ENCODE measurements at places on chromosomes 7 and 10. TPM values are rescaled to one million over a fixed set of nuclear protein-coding genes. Genes with fewer than 3 reads are reported as not detected.
A peak's percentile ranks its signal among the peaks of the same experiment; 100 is the strongest.

The PNLIPRP3 gene
- total RNA-seq = not detected

GRCh38 chr10:91694170-91694794 is 61.4 kb upstream of the PPP1R3C start:
- no peaks in the 10 kb centered on the region for H3K27me3 ChIP-seq
- no peaks in the 10 kb centered on the region for H3K36me3 ChIP-seq
- H3K27ac ChIP-seq = no peak overlapping the region
- no peak overlapping the region for H3K4me3 ChIP-seq
- peak; percentile 50 for DNase-seq

The KCNMA1 gene
- total RNA-seq = 284 TPM

DNA sequence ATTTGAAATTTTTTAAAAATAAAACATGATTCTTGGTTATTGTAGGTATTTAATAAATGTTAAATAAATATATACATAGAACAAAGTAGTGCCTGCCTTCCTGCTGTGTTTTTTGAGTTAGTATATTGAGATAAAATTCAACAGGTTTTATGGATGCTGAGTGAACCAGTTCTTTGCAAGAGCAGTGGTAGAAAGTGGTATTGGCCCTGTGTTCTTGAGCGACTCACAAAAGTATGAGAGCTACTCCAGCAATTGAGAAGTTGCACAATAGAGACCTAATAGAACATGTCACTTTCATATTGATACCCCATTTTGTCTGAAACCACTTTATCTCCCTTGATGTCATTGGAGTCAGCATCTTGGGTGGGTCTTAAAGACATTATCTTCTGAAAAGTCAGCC is 32.6 kb upstream of the GJD4 start:
- no peaks in the 10 kb centered on the region for H3K27me3 ChIP-seq
- no peak overlapping the region for H3K27ac ChIP-seq
- peaks cover 58% of the 10 kb centered on the region for H3K36me3 ChIP-seq
- no peaks in the 10 kb centered on the region for H3K4me1 ChIP-seq

GRCh38 chr7:135147899-135148721 is at the start of gene TMEM140:
Gene TMEM140 (plus strand): TSS chr7:135148072. CDS start chr7:135164442, 16,370 bp downstream.
- H3K36me3 ChIP-seq = peaks cover 10% of the 10 kb centered on the region
- H3K4me3 ChIP-seq = peak within 1 kb of the TSS; percentile 67
- peaks cover 33% of the 10 kb centered on the region for H3K4me1 ChIP-seq
- DNase-seq = no peak

- H3K4me1 ChIP-seq = no peaks in the 10 kb centered on the region
- no peaks in the 10 kb centered on the region for H3K36me3 ChIP-seq
- no peaks in the 10 kb centered on the region for H3K27me3 ChIP-seq
- H3K27ac ChIP-seq = no peak overlapping the region
Measured at GRCh38 chr10:28915989-28916588, 238.8 kb downstream of the BAMBI start.

DNA sequence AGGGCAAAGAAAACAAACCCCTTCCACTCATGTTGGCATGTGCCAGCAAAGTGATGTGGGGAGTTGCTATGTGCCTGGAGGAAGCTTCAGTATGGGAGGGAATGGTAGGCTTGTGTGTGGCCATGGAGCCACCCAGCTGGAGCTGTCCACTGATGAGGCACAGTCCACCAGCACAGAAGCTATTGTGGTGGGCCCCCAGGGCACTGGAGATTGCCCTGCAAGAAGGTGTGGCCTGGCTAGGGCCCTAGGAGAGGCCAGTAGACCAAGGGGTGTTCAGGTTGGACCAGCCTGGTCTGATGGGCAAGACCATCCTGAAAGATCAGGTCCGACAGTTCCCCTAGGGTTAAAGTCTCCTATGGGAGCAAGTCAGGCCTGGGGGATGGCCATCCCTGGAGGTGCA is 22.1 kb upstream of the KEL start:
- no peaks in the 10 kb centered on the region for H3K36me3 ChIP-seq
- DNase-seq = no peak
- no peak overlapping the region for H3K27ac ChIP-seq
- no peaks in the 10 kb centered on the region for H3K4me1 ChIP-seq
- H3K4me3 ChIP-seq = no peak overlapping the region

The LIPF gene
- total RNA-seq = not detected

DNA sequence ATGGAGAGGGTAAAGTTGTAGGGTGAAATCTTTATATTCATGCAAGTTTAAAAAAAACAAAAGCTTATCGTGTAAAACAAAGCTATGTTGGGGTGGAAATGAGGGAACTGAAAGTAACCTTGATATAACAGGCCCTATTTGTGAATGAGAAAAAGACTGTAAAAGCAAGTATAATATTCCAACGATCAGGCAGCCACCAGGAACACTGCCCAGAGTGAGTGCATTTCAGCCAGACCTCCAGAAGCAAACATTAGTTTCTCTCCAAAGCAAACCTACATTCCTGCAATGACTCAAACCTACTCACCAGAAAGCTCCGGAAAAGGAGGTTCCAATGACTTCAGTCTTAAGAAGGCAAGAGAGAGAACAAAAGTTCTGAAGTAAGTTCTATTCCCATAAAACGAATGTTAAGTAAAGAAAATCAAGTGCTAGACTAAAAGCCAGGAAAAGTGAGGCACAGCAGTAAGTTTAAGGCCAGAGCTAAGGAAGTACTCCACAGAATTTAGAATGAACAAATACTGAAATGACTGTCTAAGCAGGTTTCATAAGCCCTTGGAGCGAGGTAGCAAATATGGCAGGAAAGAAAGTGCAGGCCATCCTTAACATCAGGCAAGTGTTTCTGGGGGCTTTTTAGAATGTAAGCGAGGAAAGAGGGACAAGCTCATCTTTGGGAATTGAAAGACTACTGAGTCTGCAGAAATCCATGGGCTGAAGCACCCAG is 493.1 kb downstream of the XPNPEP1 start:
- no peak overlapping the region for H3K4me3 ChIP-seq
- H3K27ac ChIP-seq = peak overlapping the region; percentile 40
- no peaks in the 10 kb centered on the region for H3K27me3 ChIP-seq
- no peaks in the 10 kb centered on the region for H3K36me3 ChIP-seq

The CLRN3 gene
- total RNA-seq = not detected
